Stomach (tissue), 19 donors: ENCODE measurements at places on chromosomes 6 and 20. TPM values are rescaled to one million over a fixed set of nuclear protein-coding genes. Genes with fewer than 3 reads are reported as not detected.

RNASET2 gene
- polyA plus RNA-seq, result 60.5 TPM

MPIG6B gene
- polyA plus RNA-seq, result not detected

BACH2 gene
- polyA plus RNA-seq, result 0.46 TPM

SDCBP2 gene
- polyA plus RNA-seq, result 38.4 TPM

MUC22 gene
- 0.65 TPM for polyA plus RNA-seq

PLAGL1 gene
- 13.6 TPM for polyA plus RNA-seq

MOCS3 gene
- polyA plus RNA-seq, result 2.2 TPM

FAM83B gene
- polyA plus RNA-seq, result 0.44 TPM

MCCD1 gene
- polyA plus RNA-seq, result not detected

ESR1 gene
- 0.44 TPM for polyA plus RNA-seq

CD83 gene
- polyA plus RNA-seq, result 1.5 TPM

RFX6 gene
- polyA plus RNA-seq, result 2.3 TPM

GABRR1 gene
- polyA plus RNA-seq, result not detected

PHACTR1 gene
- polyA plus RNA-seq, result 2.7 TPM

ERVFRD-1 gene
- 0.19 TPM for polyA plus RNA-seq
